Myocyte (in vitro differentiated cells): ENCODE measurements at places on chromosomes 2 and 18. TPM values are rescaled to one million over a fixed set of nuclear protein-coding genes. Genes with fewer than 3 reads are reported as not detected.

The TWIST2 gene
- total RNA-seq = 5.0 and 9.2 TPM in 2 replicates

The SERPINB5 gene
- not detected in 2 replicates for total RNA-seq

The ERBB4 gene
- total RNA-seq = 0.16 TPM in 1 of 2 replicates, not detected in the other

The RAD51AP2 gene
- 0.37 TPM in 1 of 2 replicates, not detected in the other for total RNA-seq

The CRYGB gene
- total RNA-seq = not detected in 2 replicates

The GALM gene
- total RNA-seq = 12.4 and 23.1 TPM in 2 replicates

The STARD6 gene
- not detected in 2 replicates for total RNA-seq

The CHRNA1 gene
- 1,841 and 1,867 TPM in 2 replicates for total RNA-seq
